ENCODE measurements at places on chromosomes 3 and 15.

DNA sequence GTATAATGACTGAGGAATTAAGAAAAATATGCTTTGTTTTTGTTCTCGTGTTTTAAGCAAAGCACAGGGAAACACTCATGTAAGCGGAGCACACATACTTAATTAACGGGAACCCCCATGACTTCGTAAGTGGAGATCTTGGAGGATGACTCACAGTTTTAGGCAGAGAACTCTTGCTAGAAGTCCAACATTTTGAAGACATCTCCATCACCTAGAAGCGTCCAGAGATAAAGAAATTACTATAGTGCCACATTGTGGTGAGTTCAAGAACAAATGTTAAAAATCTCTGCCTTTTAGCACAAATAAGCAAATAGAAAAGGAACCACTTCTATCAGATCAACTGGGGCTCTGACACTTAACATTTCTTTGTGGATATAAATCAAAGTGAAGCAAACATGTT, 194.1 kb upstream of the ARHGEF26 start:
- peak; percentile 37 for DNase-seq

- DNase-seq, result peak; percentile 27
Measured at GRCh38 chr15:91857772-91858171, 4.3 kb downstream of the SLCO3A1 start.

DNA sequence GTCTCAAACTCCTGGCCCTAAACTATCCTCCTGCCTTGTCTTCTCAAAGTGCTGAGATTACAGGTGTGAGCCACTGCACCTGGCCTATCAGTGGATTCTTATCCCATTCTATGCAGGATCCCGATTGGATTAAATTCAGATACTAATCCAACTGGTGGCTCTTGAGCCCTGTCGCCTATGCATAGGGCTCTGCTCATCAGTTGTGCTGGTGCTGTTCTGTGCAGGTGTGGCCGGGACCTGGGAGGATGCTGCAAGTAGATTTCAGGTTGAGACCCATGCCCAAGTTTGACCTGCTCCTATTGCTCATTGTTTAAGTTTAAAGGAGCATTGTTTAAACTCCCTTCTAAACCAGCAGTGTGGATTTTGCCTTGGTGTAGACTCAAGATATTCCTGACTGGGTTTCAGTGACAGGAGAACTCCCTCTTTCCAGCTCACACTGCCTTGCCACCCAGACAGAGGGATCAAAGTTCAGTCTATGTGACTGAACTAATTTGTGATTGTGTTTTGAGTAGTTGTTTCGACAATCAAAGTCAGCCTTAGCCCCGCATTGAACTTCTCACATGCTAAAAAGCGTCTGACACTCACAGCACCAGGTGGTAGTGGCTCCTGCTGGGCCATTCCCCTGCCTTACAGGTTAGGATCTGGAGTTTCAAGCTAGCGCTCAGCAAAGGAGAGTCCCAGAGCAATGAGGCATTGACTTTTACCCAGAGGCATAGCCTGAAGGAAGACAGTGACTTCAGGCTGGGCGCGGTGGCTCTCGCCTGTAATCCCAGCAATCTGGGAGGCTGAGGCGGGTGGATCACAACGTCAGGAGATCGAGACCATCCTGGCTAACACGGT, 45.0 kb upstream of the PIK3CB start:
- DNase-seq, result no peak

- DNase-seq, result no peak
Measured at GRCh38 chr3:73433687-73434086, 191.1 kb downstream of the PDZRN3 start.

GRCh38 chr15:27853624-27854455, 245.3 kb downstream of the OCA2 start:
- DNase-seq, result no peak

DNA sequence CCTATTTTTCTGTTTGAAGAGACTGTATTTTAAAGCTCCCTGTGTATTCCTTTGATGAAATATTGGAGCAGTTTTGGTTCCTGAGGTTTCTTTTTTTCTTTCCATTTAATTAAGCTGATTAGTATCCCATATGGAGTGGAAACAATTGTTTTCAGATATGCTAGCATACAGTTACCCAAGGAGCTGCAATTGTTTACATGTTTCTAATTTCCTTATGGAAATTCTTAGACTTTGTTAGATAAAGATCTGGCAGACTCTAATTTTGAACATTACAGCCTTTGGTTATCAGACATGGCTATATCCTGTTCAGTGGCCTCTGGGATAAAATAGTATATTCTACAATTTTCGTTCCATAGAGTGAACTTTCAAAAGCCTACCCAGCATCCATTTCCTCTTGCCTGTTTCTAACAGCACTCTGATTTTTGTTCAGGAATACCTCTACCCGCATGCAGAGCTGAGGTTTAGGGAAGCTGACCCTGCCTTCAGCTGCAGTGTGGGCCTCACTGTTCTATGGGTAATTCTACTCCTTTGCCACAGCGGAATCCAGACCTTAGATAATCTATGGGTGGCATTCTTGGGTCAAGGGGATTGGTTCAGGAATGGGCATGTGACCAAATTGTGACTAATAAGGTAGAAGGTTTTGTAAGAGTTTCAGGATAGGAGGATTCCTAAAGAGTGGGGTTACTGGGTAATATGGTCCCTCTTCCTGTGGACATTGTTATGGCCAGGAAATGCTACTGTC, 161.1 kb upstream of the ANKRD28 start:
- DNase-seq, result no peak

- peak; percentile 50 for DNase-seq
Measured at GRCh38 chr15:64877435-64877834, 34.3 kb upstream of the ANKDD1A start.
